ENCODE measurements at places on chromosomes 16 and 17. TPM values are rescaled to one million over a fixed set of nuclear protein-coding genes. Genes with fewer than 3 reads are reported as not detected.
A peak's percentile ranks its signal among the peaks of the same experiment; 100 is the strongest.

Gene ARSG
- total RNA-seq = 10.7 TPM

Gene MYBBP1A
- total RNA-seq = 70.7 TPM

Gene DCTN5
- 72.6 TPM for total RNA-seq

Gene CD300LB
- not detected for total RNA-seq

Gene CTRB2
- not detected for total RNA-seq

Gene PLA2G15
- 9.4 TPM for total RNA-seq

Gene C1QTNF1
- not detected for total RNA-seq

Gene B4GALNT2
- total RNA-seq = not detected

Gene PIK3R6
- 20.7 TPM for total RNA-seq

- no peak overlapping the region for H3K4me3 ChIP-seq
- no peaks in the 10 kb centered on the region for H3K36me3 ChIP-seq
- no peaks in the 10 kb centered on the region for H3K27me3 ChIP-seq
- no peaks in the 10 kb centered on the region for H3K4me1 ChIP-seq
- no peak for DNase-seq
Measured at GRCh38 chr16:73317321-73317857, 269.5 kb upstream of the ZFHX3 start.

DNA sequence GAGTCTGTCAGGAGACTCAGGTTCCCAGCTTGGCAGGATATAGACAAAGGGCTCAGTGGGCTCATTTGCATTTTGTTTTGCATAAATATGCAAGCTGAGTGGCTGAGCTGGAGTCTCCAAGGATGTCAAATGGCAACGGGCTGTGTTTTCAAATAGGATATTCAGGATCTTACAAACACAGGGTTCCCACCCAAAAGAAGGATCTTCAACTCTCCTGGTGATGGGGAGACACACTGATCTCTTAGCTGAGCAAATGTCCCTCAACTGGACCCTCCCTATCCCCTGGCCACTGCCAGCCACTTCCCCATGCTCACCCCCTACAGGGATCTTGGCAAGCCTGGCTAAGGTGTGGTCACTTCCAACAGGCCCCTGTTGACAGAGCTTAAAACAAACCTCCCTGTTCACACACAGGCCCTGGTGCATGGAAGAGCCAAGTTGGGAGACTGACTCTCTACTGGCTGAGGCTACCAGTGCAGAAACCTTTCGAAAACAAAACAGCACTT lies 61.6 kb downstream of the SOX9 start:
- H3K36me3 ChIP-seq = no peaks in the 10 kb centered on the region
- no peaks in the 10 kb centered on the region for H3K27me3 ChIP-seq
- no peak for DNase-seq
- H3K4me3 ChIP-seq = no peak overlapping the region
- H3K27ac ChIP-seq = no peak overlapping the region
- no peaks in the 10 kb centered on the region for H3K4me1 ChIP-seq

DNA sequence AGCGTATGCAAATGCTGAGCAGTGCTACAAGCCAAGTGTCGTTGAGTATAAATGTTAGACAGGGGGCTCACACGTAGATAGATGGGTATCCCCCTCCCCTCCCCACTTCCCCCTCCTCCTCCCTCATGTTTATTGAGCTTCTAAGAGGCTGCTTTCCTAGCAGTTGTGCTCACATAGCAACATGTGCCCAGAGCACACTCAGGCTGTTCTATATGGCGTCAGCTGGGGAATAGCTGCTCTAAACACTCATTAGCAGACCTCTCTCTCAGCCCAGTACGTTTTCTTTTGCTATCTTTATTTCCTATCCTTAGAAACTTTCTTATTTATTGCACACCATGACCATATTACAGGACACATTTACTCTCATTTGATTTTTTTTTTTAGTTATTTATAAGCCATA lies 1.8 kb downstream of the KCNJ2 start:
- no peak overlapping the region for H3K4me3 ChIP-seq
- H3K27ac ChIP-seq = no peak overlapping the region
- peaks cover 15% of the 10 kb centered on the region for H3K4me1 ChIP-seq
- no peak for DNase-seq
- H3K27me3 ChIP-seq = peaks cover 49% of the 10 kb centered on the region
- H3K36me3 ChIP-seq = no peaks in the 10 kb centered on the region

GRCh38 chr16:66714062-66714461 lies 17.5 kb upstream of the CMTM4 start:
- no peak for DNase-seq
- peaks cover 6% of the 10 kb centered on the region for H3K36me3 ChIP-seq
- no peak overlapping the region for H3K27ac ChIP-seq
- peaks cover 5% of the 10 kb centered on the region for H3K27me3 ChIP-seq

DNA sequence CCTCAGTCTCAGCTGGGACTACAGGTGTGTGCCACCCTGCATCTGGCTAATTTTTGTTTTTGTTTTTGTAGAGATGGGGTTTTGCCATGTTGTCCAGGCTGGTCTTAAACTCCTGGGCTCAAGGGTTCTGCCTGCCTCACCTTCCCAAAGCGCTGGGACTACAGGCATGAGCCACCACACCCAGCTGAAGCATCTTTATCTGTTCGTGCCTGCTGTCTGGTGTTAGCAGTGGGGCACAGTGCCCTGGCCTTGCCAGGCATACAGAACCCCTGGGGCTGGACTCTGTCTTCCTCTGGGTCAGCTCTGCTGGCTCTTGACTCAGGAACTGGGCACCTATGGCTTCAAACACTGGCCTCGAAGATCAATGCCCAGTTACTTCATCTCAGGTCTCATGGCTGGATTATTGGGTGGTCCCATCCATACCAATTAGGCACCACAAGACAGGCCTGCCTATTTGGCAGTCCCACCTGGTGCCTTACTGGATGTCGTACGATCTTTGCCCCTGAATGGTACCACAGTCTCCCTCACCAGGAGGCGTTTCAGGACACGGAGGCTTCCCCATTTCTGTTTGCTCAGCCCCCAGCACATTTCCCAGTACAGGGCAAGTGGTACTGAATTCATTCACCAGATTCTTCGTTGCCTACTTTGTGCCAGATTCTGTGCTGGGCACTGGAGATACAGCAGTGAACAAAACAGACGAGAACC lies 99.3 kb downstream of the RAB11FIP4 start:
- no peak for DNase-seq
- H3K27ac ChIP-seq = peak overlapping the region; percentile 98
- H3K4me1 ChIP-seq = peaks cover 78% of the 10 kb centered on the region
- peaks cover 19% of the 10 kb centered on the region for H3K36me3 ChIP-seq
- peak overlapping the region; percentile 68 for H3K4me3 ChIP-seq

GRCh38 chr17:66351701-66352100 lies 49.3 kb downstream of the PRKCA start:
- H3K27me3 ChIP-seq = no peaks in the 10 kb centered on the region
- no peak overlapping the region for H3K27ac ChIP-seq
- DNase-seq = no peak

DNA sequence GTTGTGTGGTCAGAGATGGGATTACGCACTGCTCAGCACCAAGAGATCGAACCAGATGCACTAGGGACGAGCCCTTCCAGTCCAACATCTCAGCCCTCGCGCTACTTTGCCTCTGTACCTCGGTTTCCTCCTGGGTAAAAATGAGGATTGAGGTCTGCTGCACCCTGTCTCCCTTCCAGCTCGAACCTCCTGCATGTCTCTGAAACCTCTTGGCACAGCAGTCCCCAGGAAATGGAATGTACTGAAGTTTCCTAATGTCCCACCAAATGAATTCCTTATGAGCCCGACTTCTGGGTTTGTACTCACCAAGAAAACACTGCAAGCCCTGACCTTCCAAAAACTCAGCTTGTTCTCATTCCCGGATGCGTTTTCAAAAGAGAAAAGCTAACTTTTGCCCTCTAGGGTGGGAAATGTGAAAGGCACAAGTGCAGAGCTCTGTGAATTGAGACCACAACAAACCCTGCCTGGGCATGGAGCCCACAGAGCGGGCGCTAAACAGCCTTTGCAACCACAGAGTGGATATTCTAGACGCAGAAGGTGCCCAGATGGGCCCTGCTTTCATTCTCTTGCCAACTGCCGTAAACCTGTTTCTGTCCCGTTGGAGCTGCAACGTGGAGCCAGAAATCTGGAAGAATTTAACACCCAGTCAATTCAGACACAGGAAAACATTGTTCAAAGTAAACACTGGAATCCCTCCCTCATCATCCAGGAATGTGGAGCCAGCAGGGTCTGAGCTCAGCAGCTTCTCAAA lies 10.3 kb downstream of the CDRT4 start:
- H3K4me1 ChIP-seq = no peaks in the 10 kb centered on the region
- H3K27me3 ChIP-seq = no peaks in the 10 kb centered on the region
- DNase-seq = no peak
- H3K27ac ChIP-seq = no peak overlapping the region

DNA sequence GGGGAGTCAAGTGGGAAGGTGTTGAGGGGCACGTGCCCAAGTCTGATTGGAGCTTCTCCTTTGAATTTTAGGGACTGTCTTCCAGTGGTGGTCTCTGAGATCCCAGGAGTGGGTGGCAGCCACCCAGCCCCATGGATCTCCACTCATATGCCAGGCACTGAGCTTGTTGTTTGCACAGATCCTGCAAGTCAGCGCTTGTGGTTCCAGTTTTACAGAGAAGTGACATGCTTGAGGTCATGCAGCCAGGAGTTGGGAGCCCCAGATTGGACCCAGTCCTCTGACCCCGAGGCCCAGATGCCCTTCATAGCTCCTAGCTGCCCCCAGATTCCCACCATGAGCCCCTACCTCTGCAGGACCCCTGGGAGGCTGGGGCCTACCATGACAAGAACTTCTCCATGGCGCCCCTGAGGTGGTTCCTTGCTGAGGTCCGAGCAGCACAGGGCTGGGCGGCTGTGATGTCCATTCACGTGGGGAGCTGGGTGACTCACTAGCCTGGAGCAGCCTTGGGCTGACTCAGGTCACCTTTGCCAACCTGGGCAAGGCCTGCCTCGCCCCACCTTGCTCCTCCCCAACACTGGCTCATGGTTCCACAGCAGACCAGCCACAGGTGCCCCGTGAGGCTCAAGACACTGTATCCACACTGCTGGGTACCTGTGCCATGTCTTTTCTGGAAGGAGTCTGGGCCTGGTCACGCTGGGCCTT lies 47.4 kb downstream of the RAI1 start:
- H3K4me3 ChIP-seq = no peak overlapping the region
- peaks cover 5% of the 10 kb centered on the region for H3K36me3 ChIP-seq
- H3K27me3 ChIP-seq = peaks cover 12% of the 10 kb centered on the region
- no peak for DNase-seq
- H3K27ac ChIP-seq = no peak overlapping the region
- H3K4me1 ChIP-seq = peaks cover 34% of the 10 kb centered on the region

- no peaks in the 10 kb centered on the region for H3K36me3 ChIP-seq
- H3K27ac ChIP-seq = no peak within 1 kb of the TSS
- DNase-seq = peak; percentile 84
- peaks cover 48% of the 10 kb centered on the region for H3K27me3 ChIP-seq
Measured at GRCh38 chr16:24255456-24256371, at the start of gene CACNG3. TSS of gene CACNG3 (plus strand) at chr16:24256335. CDS start at chr16:24256755, 420 bp downstream.

- peak; percentile 31 for DNase-seq
- H3K36me3 ChIP-seq = no peaks in the 10 kb centered on the region
- H3K4me3 ChIP-seq = peak overlapping the region; percentile 21
- H3K27ac ChIP-seq = peak overlapping the region; percentile 12
- H3K4me1 ChIP-seq = peaks cover 39% of the 10 kb centered on the region
Measured at GRCh38 chr16:56226845-56227525, 35.7 kb downstream of the GNAO1 start.

DNA sequence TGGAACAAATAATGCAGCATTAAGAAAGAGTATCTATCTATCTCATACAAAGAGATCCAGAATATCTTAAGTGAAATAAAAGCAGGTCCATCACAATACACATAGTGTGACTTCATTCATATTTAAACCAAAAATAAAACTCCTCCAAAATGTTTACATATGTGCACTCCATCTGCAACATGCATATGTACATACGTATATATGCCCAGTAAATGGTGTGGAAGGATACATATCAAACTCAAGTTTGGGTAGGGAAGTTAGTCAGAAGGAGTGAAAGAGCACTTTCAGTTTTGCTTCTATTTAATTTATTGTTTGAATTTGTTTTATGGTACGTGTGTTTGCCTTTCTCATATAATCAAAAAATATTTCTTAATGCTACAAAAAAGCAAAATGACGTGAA lies 12.0 kb upstream of the ADAT1 start:
- no peak overlapping the region for H3K27ac ChIP-seq
- peaks cover 11% of the 10 kb centered on the region for H3K4me1 ChIP-seq
- DNase-seq = no peak
- H3K27me3 ChIP-seq = no peaks in the 10 kb centered on the region

DNA sequence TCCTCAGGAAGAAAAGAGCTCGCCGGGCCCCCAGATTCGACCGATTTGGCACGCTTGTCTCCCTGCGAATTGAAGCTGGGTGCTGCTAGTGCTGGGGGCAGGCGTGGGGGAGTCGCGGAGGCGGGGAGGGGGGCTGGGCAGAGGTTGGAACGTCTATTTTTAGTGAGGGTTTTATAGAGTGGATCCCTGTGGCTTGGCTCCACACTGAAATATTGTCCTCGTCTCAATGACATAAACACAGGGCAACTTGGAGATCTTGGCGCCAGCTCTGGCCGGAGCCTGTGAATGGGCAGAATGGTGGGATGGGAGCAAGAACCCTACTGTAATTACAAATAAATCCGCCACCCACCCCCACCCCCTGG lies 15.7 kb upstream of the NOG start:
- H3K4me3 ChIP-seq = no peak overlapping the region
- no peak overlapping the region for H3K27ac ChIP-seq
- no peaks in the 10 kb centered on the region for H3K4me1 ChIP-seq

DNA sequence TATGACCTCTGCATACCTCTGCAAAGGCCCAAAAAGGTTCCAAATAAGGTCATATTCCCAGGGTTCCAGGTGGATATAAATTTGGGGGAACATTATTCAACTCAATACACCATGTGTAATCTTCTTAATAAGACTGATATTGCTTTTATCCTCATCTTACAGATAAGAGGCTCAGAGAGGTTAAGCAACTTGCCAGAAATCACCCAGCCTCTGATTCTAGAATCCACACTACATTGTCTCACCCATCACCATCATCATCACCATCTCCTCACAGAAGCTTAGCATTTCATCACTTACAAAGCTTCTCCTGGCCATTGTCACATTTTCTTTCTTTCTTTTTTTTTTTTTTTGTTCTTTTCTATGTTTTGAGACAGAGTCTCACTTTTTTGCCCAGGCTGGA lies 15.4 kb upstream of the KIFC3 start:
- no peaks in the 10 kb centered on the region for H3K36me3 ChIP-seq
- peaks cover 19% of the 10 kb centered on the region for H3K4me1 ChIP-seq
- peaks cover 3% of the 10 kb centered on the region for H3K27me3 ChIP-seq
- no peak overlapping the region for H3K4me3 ChIP-seq

DNA sequence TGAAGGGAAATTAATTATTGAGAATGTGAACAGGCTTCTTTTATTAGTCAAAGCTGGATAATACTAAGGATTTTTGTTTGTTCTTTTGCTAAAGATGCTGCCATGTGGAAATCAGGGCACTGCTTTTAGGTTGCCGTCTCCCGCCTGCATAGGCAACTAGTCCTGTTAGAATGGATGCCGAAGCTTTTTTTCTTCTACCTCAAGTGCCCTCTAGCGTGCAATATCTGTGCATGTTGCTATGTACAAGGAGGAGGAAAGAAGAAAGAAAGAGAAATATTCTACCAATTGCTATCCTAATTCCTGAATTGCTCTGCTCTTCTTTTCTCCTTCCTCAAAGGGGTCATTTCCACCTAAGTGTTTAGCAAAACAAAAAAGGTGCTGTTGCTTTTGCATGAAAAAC lies 5.2 kb upstream of the CDH8 start:
- H3K27me3 ChIP-seq = peaks cover 3% of the 10 kb centered on the region
- no peaks in the 10 kb centered on the region for H3K4me1 ChIP-seq
- DNase-seq = no peak
- H3K4me3 ChIP-seq = no peak overlapping the region
- no peak overlapping the region for H3K27ac ChIP-seq
- H3K36me3 ChIP-seq = no peaks in the 10 kb centered on the region

All from activated CD8-positive, alpha-beta T cell treated with anti-CD3 and anti-CD28 coated beads, Interleukin-2, amount 10 ng/mL, durations not matched to agents 7 days and 5 days (primary cell).